ENCODE measurements at places on chromosomes 13 and 19.

- DNase-seq = no peak
Measured at GRCh38 chr13:39419876-39420275, 183.1 kb downstream of the LHFPL6 start.

DNA sequence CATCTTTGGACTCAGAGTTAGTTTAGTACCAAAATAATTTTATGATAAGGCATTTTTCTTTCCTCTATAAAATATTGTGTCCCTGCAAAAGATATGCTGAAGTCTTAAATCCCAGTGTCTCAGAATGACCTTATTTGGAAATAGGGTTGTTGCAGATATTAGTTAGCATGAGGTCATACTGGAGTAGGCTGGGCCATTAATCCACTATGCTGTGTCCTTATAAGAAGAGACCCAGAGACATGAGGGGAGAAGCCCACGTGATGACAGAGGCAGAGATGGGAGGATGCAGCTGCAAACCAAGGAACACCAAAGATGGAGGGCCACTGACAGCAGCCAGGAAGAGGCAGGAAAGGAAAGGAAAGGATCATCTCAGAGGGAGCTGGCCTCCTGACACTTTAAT is 6.4 kb downstream of the POGLUT2 start:
- DNase-seq = no peak

- DNase-seq = no peak
Measured at GRCh38 chr19:53552001-53552721, 14.2 kb downstream of the ZNF331 start.

GRCh38 chr19:1955171-1956121 is 14.5 kb downstream of the CSNK1G2 start:
- no peak for DNase-seq

DNA sequence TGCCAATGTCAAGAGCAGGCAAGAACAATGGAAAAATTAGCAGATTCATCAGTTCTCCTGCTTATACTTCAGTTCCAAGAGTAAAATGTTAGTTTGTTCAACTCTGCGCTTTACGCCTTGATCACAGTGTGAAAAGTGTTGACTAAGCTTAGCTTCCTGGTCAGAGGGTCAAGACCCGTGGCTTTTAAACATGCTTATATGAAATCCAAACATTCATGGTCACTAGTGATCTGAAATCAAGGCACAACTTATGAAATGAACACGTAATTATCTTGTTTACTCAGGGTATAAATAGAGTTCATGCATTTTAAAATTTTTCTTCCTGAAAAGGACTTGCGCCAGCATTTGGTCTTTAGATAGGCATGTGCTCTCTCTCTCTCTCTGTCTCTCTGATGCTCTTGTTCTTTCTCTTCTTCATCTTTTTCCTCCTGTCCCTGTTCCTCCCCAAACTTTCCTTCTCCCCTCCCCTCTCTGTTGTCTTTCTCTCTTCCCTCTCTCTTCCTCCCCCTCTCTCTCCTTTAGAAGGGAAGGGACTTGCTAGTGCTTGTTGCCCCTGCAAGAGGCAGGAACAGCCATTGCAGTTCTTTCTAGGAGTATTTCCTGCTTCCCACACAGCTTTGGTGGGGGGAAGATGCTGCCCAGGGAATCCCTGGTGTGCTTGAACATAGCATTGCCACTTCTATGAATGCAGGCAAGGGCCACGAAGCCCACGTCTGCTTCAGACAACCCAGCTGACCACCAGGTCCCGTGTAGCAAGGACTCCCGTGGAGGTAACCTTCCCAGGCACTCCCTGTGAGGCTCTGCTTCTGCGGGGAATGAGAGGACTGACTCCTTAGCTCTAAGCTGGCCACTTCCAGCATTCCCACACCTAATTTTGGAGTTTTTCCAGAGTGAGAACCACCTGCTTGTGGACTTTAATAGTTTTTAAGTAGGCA is 7.1 kb upstream of the ZNF536 start:
- no peak for DNase-seq

DNA sequence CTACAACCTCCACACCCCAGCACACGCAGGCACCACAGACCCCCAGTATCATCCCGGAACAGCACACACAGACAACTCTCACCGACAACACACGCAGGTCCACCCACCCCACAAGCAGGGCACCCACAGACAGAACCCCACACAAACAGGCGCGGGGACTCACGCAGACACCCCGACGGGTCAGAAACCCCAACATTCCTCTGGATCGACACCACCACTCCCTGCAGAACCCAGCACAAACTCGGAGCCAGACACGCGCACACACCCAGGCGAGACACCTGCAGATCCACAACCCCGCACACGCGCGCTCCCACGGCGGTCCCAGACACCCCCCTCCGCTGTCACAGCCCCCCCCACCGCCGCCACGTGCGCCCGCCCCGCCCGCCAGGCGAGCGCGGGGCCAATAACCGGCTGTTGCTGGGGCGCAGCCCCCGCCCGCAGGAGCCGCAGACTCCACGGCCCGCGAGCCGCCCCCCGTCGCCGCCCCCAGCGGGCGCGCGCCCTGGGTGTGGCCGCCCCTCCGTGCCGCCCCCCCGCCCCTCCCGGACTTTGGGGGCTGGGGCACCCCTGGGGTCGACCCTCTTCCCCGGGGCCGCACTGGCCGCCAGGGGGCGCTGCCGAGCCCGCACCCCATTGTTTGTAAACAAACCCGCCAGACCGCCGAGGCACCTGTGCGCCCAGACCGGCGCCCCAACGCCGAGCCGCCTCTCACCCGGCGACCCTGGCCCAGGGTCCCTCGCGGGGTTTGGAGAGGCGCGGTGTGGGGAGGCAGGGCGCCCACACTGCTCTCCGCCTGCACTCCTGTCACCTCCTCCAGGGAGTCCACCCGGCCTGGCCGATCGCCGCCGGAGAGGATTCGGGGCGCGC is 712 bp downstream of the BBC3 start:
- DNase-seq = peak; percentile 61

GRCh38 chr13:95298971-95299621 is 2.2 kb downstream of the ABCC4 start:
- DNase-seq = peak; percentile 16

DNA sequence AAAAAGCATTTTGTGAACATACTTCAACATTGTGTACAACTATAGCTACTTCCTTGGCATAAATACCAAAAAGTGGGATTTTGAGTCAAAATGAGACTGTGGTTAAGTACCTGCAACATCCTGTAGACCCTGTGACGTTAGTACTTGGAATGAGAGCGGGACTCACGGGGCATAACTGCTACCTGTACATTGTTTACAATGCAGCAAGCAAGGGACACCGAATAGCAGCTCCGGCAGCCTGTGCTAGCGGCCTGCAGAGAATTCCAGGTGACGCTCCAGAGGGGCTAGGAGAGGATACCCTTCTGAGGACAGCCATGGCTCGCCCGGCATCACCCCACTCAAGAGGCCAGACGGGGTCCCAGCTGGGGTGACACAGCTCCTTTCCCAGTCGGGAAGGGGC is 824 bp upstream of the ZNF331 start:
- no peak for DNase-seq

GRCh38 chr19:2629491-2630351 is 72.8 kb downstream of the GNG7 start:
- no peak for DNase-seq

DNA sequence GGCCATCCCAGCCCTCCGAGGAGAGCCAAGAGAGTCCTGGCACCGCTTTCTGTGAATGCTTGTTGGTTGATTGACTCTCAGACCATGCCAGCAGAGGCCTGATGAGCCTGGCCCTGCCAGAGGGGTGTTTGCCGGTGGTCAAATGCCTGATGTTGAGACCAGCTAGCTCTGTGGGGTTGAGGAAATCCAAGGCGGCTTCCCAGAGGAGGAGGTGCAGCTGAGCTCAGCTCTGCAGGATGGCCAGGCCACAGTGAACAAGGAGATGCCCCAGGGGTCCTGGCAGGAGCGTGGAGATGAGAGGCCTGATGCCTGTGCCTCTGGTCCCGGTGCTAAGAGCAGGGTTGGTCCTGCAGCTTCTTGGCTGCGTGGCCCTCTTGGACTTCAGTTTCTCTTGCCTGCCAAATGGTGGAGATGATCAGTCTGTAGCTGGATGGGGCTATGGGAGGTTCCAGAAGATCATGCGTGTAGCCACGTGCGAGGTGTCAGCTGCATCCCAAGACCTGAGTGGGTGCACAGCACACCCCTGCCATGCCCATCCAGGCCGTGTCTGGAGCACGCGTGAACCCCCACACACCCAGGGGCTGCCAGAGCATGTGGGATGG is 16.8 kb downstream of the NFIC start:
- DNase-seq = no peak

DNA sequence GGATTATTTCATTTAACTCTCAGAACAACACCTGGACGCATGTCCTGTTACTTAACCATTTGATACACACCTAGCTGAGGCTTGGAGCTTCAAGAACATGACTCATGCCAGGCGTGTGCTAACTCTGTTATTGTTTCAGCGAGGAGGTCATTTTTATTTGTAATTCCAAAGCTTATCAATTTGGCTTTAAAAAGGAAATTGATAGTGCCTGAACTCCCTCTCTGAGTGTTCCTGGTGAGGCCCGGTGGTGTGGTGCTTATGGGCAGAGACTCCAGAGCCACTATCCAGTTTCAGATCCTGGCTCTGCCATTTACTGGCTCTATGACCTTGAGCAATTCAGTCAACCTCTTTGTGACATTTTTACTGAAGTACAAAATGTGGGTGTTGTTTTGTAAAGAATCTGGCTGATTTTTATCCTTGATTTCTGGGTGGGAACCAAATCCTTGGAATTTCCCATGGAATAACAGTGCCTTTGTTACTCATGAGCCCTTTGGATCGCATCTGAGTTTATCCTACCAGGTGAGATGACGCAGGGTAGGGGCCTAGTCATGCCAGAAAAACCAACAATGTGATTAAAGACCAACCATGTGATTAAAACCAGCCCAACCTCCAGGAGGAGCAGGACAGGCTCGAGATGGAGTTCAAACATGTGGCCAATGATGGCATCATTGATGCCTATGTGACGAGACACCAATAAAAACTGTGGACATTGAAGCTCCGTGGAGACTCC is 198.8 kb downstream of the MYO16 start:
- no peak for DNase-seq

DNA sequence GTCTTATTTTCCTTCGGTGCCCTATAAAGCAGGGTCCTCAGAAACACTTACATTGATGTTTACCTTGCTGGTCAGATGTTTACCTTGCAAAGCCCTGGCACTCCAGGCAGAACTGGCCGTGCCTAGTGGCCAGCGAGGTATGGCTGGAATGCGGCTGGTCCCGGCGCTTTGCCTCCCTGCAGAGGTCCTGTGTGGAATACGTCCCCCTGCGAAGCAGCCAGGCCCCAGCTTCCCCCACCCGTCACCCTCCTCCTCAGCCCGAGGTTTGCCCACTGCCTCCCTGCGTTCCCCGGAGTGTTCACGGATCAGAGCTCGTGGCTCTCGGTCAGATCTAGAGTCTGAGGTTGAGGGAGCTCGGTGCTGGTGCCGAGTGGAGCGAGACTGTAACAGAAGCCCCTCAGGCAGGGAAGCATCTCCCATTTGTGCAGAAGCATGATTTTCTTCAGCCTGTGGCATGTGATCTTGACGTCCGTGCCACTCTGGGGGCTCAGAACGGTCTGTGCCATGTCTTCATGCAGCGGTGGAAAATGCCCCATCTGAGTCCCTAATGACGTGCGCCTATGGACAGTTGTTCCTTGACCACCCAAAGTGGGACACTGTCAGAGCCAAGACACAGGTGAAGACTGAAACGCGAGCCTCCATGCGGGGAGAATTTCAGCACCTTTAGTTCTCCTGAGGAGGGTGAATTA is 54.8 kb upstream of the SOX1 start:
- DNase-seq = no peak

DNA sequence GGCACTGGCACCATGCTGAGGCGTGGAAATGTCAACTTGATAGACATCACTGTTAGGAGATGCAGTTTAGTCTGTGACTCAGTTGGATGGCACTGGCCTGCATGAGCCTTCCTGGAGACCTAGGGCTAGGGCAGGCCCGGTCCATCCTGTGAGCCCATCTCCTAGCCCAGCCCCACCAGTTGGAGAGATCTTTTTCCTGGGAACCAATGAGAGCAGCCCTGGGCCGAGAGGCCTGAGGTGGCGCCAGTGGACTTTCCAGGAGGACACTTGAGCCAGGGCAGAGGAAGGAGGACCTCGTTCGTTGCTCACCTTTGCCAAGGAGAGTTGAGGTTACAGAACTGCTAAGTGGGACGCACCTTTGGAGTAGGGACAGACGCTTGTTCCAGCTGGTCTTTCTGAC is 100.5 kb upstream of the TEX29 start:
- DNase-seq = no peak

DNA sequence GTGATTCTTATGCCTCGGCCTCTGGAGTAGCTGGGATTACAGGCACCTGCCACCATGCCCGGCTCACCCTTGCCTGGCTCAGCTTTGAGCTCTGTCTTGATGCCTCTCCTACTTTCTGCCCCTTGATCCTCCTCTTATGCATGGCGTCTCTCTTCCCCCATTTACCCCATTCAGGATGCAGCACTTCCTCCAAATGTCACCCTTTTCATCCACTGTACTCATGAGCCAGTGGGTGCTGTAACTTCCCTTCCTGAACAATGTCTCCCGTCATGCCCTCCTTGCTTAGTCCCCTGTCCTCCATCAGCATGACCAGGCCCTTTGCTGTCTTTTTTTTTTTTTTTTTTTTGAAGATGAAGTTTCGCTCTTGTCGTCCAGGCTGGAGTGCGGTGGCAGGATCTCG is 3.4 kb upstream of the SIGLEC9 start:
- DNase-seq = no peak

GRCh38 chr13:113939129-113939943 is 34.5 kb downstream of the C13orf46 start:
- no peak for DNase-seq

- no peak for DNase-seq
Measured at GRCh38 chr13:110340812-110341444, 33.8 kb downstream of the COL4A2 start.

GRCh38 chr13:27792393-27793218 is at the start of gene GSX1:
TSS of gene GSX1 (plus strand) at chr13:27792483. CDS start at chr13:27792691, 208 bp downstream.
- DNase-seq = no peak

GRCh38 chr13:22118158-22118557 is 447.3 kb downstream of the FGF9 start:
- no peak for DNase-seq

GRCh38 chr13:109271555-109272541 is 514.5 kb downstream of the IRS2 start:
- DNase-seq = peak; percentile 47

GRCh38 chr13:32910530-32910929 is 105.7 kb upstream of the KL start:
- no peak for DNase-seq

DNA sequence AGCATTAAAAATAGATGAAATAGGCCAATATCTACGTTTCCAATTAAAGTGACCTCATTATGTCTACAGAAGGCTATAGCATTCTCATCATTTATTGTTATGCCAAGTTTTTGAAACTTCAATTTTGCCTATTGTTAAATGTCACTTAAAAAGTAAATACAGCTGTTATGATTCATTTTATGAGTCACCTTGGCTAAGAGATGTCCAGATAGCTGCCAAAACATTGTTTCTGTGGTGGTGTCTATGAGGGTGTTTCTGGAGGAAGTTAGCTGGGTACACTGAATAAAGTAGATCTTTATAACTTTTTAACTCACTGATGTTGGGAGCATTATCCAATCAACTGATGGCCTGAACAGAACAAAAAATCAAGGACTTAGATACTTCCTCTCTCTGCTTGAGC is 1209.7 kb upstream of the PCDH9 start:
- peak; percentile 0 for DNase-seq

GRCh38 chr19:5681391-5682106 is 722 bp downstream of the HSD11B1L start:
- no peak for DNase-seq

Data from SW480 (cell line).